ENCODE measurements at places on chromosomes 5 and 9. TPM values are rescaled to one million over a fixed set of nuclear protein-coding genes. Genes with fewer than 3 reads are reported as not detected.

The OR1Q1 gene
- not detected for total RNA-seq

The LRRC19 gene
- total RNA-seq = 14.8 TPM

The EGR1 gene
- 68.6 TPM for total RNA-seq

The NXNL2 gene
- total RNA-seq = 3.6 TPM

The SPAAR gene
- 5.3 TPM for total RNA-seq

The GCNT4 gene
- total RNA-seq = 2.0 TPM

The CCDC152 gene
- 1.1 TPM for total RNA-seq

The RLN2 gene
- 1.1 TPM for total RNA-seq

The OR13C8 gene
- not detected for total RNA-seq

The SPINK6 gene
- not detected for total RNA-seq

DNA sequence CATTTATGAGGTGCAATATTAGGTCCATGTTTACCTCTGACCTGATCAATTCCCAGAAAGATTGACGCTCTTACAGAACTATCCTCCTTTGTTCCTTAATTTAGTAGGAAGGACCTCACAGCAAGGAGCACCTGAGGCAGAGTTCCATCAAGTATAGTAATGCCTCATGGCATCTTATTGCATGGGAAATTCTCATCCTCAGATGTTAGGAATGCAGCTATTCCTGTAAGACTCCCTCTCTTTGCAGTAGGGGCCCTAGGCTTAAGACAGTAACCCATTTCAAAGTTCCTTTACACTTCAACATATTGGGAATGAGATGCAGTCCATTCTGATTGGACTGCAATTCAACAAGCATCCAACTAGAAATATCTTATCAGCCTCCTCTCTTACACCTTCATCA lies 69.8 kb downstream of the SLCO4C1 start:
- DNase-seq = no peak

GRCh38 chr9:114653556-114654159 lies 3.9 kb downstream of the TEX53 start:
- DNase-seq = peak; percentile 79

DNA sequence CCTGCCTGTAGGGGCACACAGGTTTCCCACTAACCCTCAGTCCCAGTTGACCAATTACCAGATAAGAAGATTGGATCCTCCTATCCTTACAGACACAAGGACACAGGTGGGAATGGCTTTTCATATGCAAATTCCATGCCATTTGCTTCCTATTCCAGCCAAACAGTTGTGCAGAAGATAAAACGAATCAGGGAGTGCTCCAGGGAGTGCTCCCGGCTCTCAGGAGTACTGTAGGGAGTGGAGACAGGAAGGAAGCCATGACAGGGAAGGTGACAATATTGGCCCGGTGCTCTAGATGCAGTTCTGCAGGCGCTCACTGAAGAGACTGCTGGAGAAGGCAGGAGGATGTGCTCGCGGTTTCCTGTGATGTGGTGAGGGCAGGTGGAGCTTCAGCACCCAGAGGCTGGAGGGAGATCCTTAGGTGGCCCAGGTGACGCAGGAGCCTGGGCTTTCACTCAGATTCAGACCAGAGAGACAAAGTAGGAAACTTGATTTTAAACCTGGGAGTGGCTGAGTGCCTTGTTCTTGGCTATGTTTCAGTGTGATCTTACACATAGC lies 260.0 kb downstream of the AUH start:
- no peak for DNase-seq

DNA sequence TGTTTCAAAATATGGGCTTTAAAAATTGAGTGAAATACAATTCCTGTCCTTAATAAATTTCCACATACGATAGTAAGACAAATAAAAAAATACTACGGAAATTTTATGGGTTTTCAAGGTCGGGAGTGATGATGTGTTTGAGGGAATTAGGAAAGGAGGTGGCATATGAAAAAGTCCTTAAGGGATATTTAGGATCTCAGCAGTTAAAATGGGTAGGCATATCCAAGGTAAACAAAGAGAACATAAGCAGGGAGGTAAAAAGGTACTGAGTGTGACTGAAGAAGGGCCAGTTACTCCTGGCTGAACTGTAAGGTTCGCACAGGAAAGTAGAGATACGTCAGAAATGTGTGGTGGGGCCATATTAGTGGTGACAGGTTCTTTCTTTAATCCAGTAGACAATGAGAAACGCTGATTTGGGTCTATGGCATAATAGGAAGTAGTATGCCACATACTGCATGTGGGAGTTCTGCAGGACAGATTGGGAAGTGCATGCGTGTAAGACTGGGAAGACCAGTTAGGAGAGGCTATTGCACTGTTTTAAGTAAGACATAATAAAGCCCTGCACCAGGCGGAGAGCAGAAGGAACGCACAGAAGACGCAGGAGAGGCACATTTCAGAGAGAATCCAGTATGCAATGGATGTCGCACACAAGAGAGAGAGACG lies 937 bp upstream of the HMGCR start:
- no peak for DNase-seq

DNA sequence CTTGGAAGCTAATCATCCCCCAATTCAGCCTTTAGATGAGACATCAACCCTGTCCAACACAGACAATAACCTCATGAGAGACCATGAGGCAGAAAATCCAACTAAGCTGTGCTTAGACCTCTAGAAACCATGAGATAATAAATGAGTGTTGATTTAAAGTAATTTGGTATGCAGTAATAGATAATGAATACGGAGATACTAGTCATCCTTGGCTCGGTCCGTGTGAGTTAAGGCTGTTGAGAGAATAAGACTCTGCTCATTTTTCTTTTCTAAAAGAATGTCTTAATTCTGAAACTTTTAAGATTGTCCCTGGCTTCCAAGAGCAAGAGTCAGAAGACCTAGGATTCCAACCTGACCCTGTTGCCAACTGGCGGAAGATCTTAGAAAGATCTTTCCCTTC lies 6.1 kb downstream of the TNC start:
- DNase-seq = no peak

- DNase-seq = peak; percentile 90
Observed at GRCh38 chr9:131277910-131278701, 1.8 kb upstream of the FAM78A start.

GRCh38 chr9:127494304-127494702 lies 43.0 kb downstream of the LRSAM1 start:
- DNase-seq = no peak

- no peak for DNase-seq
Observed at GRCh38 chr9:89655056-89655989, 50.5 kb downstream of the GADD45G start.

DNA sequence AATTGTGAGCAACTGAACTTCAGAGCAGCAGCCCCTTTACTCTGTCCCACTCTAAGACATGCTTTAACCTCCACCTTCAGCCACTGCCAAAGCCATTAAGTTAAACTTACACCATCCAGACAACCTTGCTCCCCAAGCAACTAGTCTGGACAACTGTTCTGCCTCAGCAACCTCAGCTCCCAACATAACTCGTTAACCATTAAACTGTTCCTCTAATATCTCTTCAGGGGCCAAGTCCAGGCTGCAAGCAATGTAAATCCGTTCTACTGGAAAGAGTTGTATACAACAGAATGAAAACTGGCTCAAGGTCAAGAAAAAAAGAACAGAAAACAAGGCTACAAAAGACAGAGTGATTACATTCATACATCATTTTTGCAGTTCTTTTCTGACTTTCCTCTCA lies 131.7 kb upstream of the TARS1 start:
- peak; percentile 84 for DNase-seq

GRCh38 chr9:96484521-96484931 lies 34.6 kb downstream of the HABP4 start:
- DNase-seq = no peak

- DNase-seq = no peak
Observed at GRCh38 chr5:7533941-7534340, 138.0 kb downstream of the ADCY2 start.

GRCh38 chr5:174504266-174504726 lies 220.1 kb upstream of the MSX2 start:
- DNase-seq = no peak

- DNase-seq = no peak
Observed at GRCh38 chr5:156481741-156482140, 154.8 kb downstream of the SGCD start.

- no peak for DNase-seq
Observed at GRCh38 chr9:120259100-120259499, 320.9 kb downstream of the CDK5RAP2 start.

DNA sequence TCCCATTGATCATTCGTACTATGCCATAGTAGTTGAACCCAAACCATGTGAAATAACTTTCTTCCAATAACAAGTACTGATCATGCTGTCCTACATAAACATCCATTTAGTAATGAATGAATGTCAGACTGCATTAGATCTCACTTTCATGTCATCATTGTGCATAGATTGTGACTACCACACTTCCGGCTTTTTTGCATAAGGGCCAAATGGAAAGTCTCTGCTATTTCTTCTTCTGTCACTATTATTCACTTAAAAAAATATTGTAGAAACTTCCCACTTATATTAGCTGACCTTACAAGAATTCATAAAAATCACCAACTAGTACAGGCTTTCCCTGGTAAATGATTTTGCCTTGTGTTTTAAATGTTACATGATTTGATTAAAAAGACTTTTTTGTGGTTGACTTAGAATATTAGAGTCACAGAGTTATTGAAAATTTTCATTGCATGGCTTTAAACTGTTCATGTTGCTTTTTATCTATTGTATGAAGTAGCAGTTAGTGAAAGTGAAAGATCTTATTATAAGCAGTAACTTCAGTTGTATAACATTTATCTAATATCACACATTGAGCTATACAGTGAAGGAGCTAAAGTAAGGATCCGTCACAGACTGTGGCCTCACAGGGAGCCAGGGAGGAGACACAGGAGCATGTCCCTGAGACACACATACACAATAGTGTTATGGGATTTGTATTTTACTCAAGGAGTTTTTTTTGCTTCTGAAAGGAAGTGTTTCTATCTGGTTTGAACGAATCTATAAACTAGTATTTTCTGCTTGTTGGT lies 33.9 kb downstream of the LMNB1 start:
- no peak for DNase-seq

DNA sequence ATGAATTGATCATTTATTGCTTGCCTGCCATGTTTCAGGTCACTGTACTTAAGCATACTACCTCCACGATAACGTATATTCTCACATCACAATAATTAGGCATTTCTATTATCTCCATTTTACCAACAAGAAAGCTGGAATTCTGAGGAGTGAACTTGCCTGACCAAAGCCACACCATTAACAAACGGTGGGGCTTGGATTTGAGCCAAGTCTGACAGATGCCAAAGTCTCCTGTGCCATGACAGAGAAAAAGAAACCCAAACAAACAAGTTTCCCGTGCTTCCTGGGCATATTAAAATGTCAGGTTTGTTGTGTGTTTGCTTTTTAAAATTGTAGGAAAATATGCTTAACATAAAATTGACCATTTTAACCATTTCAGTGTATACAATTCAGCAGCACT lies 40.8 kb upstream of the KCNV2 start:
- no peak for DNase-seq

DNA sequence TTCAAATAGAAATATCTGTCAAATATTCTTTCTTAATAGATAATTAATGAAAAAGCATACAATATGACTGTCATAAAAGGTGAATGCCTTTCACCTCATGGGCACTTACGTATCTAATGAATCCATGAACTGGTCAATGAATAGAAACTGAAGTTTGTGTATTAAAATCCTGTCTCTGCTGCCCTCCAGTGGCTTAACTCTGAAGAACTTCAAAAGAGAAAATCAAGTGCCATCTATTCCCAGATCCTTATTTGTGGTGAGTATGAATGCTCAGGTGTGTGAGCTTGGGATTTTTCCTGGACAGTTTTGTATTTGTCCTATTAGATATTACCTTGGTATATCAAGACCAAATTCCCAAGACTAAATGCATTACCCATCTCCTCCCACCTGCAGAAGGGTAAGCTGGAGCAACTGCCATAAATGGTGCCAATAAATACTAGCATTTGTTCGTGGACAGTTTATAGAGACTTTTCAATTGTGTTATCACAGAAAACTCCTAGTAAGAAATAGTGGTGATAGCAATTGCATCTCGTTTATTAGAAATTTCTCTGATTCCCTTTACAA lies 44.0 kb upstream of the SVEP1 start:
- no peak for DNase-seq

- no peak for DNase-seq
Observed at GRCh38 chr9:93225417-93225816, 41.5 kb downstream of the WNK2 start.

DNA sequence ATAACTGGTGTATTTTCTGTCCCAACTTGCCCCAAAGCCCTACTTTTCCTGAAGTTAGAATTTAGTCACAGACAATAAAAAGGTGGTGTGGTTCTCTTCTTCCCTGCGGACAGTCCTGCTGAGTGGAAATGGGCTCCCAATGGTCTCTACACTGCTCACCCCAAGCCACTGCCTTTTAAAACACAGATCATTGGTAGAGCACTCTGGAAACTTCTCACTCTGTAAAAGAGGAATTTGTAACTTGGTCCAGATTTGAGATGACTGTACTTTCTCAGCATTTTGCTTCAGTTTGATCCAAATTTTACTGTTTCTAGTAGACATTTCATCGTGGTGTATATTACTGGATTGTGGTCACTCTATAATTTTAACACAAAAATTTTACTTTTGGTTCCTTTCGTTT lies 80.3 kb upstream of the ROR2 start:
- no peak for DNase-seq

GRCh38 chr5:43255704-43256103 lies 57.5 kb downstream of the HMGCS1 start:
- DNase-seq = no peak

GRCh38 chr9:94017939-94018531 lies 62.9 kb upstream of the BARX1 start:
- DNase-seq = no peak

GRCh38 chr5:15142458-15142857 lies 270.9 kb upstream of the ANKH start:
- DNase-seq = no peak

DNA sequence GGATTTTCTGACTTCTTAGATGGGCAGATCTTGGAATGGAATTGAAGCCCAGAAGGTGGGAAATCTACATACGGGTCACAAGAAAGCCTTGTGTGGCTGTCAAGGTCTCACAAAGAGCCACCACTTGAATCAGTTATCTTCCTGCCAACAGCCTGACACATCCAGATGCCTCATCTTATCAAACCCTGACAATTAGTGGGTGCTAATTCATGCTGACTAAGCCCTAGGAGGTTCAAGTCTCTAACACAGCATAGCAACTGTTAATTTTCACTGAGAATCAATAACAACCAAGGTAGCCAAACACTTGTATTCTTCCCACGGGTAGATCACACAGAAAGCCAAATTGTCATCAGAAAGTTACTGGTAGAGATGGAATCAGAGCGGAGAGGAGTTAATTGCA lies 222.2 kb downstream of the TMEM167A start:
- no peak for DNase-seq

Measured in kidney (tissue), 22 donors.